ENCODE measurements at places on chromosomes 16 and 17.
A peak's percentile ranks its signal among the peaks of the same experiment; 100 is the strongest.

- no peaks in the 10 kb centered on the region for H3K27me3 ChIP-seq
- DNase-seq, result no peak
- no peak overlapping the region for H3K4me3 ChIP-seq
- H3K27ac ChIP-seq, result no peak overlapping the region
- H3K36me3 ChIP-seq, result no peaks in the 10 kb centered on the region
Observed at GRCh38 chr16:2985893-2986355, 5.7 kb upstream of the PKMYT1 start.

DNA sequence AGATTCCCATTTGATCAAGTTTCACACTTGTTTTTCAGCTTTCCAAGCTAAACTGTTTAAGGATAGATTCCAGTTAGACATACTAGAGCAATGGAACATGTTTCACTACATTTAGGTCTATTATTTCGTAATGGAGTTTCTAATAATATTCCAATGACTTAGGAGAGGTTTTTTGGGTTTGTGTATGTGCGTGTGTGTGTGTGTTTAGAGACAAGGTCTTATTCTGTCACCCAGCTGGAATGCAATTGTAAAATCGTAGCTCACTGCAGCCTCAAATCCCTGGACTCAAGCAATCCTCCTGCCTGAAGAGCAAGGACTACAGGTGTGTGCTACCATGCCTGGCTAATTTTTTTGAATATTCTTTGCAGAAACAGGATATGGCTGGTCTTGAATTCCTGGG lies 426.3 kb downstream of the ZFHX3 start:
- no peak for DNase-seq
- H3K36me3 ChIP-seq, result no peaks in the 10 kb centered on the region
- H3K4me1 ChIP-seq, result peaks cover 6% of the 10 kb centered on the region
- H3K27ac ChIP-seq, result no peak overlapping the region
- no peak overlapping the region for H3K4me3 ChIP-seq

- H3K27me3 ChIP-seq, result no peaks in the 10 kb centered on the region
- H3K27ac ChIP-seq, result no peak overlapping the region
- peaks cover 31% of the 10 kb centered on the region for H3K36me3 ChIP-seq
- peaks cover 45% of the 10 kb centered on the region for H3K4me1 ChIP-seq
- H3K4me3 ChIP-seq, result no peak overlapping the region
Observed at GRCh38 chr17:75849724-75850123, 5.4 kb downstream of the WBP2 start.

DNA sequence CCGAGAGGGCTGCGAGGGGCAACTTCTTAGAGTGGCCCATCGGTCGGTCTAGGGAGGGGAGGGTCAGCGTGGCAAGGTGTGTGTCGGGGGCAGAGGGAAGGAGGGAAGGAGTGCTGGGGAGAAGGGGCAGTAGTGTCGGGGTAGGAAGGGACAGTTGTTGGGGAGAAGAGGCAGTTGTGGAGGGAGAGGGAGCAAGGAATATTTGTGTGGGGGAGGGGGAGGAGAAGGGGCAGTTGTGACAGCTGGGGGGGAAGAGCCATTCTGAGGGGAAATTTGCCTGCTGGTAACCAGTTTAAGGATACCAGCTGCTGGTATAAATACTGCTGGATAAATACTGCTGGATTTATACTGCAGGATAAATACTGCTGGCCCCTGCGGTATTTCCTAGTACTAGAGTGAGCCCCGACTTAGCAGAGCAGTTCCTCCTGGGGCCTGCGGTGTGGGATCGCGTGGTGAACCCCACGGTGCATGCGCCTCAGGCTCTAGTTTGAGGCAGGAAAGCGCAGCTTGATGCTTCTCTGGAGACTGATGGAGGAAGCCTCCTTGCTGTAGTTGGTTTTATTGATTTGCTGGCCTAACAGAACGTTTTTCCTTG lies 309 bp downstream of the DNAH2 start:
- no peak for DNase-seq
- no peak overlapping the region for H3K27ac ChIP-seq
- no peaks in the 10 kb centered on the region for H3K27me3 ChIP-seq
- peaks cover 7% of the 10 kb centered on the region for H3K4me1 ChIP-seq
- peak overlapping the region; percentile 84 for H3K4me3 ChIP-seq
- H3K36me3 ChIP-seq, result no peaks in the 10 kb centered on the region

DNA sequence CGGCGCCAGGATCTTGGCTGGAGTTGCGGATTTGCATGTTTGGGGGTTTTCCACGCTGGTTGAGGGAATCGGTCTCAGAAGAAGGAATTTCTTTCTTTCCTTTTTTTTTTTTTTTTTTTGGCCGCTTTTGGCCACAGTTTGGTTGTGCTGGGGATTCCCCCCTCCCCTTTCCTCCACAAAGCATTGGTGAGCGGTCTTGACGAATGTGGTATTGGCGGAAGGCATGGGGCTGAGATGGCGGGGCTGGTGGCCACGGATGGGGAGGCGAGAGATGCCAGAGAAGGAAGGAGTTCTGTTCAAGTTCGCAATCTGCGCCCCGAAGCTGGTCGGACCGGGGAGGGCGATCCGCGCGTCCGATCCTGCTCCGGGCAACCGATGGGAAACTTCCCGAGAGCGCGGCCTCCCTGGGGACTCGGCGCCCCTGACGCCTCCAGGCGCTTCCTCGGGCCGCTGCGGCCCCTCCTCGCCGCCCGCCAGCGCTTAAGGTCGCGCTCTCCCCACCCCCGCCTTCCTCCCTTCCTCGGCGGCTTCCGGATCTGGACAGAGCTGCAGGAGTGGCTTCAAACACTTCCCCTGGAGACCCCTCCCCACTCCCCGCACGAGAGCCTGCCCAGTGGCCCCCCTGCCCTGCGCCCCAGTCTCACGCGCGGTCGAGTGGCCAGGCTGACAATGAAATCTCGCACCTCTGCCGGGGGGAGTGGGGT lies 43.2 kb downstream of the RAI1 start:
- no peaks in the 10 kb centered on the region for H3K27me3 ChIP-seq
- H3K36me3 ChIP-seq, result 0 out of 2 replicates have a peak, but pooled peaks cover 5% of the 10 kb centered on the region
- no peak overlapping the region for H3K4me3 ChIP-seq
- H3K4me1 ChIP-seq, result peaks cover 41% of the 10 kb centered on the region
- no peak for DNase-seq
- H3K27ac ChIP-seq, result no peak overlapping the region

GRCh38 chr16:79801646-79802045 lies 201.1 kb upstream of the MAF start:
- H3K27ac ChIP-seq, result no peak overlapping the region
- H3K36me3 ChIP-seq, result no peaks in the 10 kb centered on the region
- no peaks in the 10 kb centered on the region for H3K27me3 ChIP-seq
- no peak for DNase-seq
- no peaks in the 10 kb centered on the region for H3K4me1 ChIP-seq

DNA sequence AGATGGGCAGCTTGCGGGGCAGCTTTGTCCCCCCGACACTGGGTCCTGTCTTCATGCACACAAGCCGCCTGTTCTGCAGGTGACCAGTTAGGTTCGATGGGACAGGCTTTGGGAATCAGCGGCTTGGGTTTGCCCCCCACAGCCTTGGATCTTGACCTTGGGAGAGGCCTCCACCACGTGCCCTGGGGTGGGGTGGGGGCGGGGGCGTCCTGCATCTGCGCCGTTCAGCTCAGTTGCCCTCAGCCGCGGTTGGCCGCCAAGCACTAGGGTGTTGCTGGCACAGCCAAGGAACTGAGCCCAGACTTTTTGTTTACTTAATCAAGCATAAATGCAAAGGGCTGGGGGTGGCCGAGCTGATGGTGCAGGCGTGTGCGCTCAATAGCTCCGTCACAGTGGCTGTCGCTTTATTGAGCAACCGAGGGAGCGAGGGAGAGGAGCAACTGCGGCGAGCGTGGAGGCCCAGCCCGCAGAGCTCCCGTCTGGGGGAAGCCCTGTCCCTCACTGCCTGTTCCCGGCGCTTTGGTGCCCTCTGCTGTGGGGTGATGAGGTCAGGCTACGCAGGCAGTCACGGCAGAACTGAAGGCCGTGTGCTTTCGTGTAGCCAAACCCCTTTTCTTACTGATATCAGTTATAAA lies 33.9 kb downstream of the JPH3 start:
- H3K4me3 ChIP-seq, result peak overlapping the region; percentile 72
- H3K27me3 ChIP-seq, result peaks cover 20% of the 10 kb centered on the region
- peak; percentile 76 for DNase-seq
- no peaks in the 10 kb centered on the region for H3K36me3 ChIP-seq

- H3K27ac ChIP-seq, result no peak overlapping the region
- H3K36me3 ChIP-seq, result no peaks in the 10 kb centered on the region
- no peak overlapping the region for H3K4me3 ChIP-seq
- no peaks in the 10 kb centered on the region for H3K4me1 ChIP-seq
Observed at GRCh38 chr17:68568581-68568980, 32.6 kb downstream of the FAM20A start.

DNA sequence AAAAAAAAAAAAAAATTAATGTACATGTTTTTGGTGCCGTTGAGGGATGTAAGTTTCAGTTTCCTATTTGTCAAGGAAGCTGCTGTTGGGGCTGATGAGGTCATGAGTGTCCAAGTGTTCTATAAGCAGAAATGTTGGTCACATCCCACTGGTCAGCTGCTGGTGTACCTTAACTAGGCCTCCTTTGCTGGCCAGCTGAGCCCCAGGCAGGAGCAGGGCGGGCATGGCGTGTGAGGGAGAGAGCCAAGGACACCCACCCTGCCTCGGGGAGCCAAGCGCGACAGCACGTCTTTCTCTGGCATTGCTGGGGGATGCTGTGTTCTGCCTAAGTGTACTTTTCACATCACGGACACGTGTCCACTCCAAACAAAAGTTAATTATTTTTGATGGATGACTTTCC lies 108.1 kb upstream of the CDC42EP4 start:
- no peak overlapping the region for H3K27ac ChIP-seq
- H3K4me1 ChIP-seq, result peaks cover 4% of the 10 kb centered on the region
- no peaks in the 10 kb centered on the region for H3K27me3 ChIP-seq
- no peaks in the 10 kb centered on the region for H3K36me3 ChIP-seq
- no peak for DNase-seq

DNA sequence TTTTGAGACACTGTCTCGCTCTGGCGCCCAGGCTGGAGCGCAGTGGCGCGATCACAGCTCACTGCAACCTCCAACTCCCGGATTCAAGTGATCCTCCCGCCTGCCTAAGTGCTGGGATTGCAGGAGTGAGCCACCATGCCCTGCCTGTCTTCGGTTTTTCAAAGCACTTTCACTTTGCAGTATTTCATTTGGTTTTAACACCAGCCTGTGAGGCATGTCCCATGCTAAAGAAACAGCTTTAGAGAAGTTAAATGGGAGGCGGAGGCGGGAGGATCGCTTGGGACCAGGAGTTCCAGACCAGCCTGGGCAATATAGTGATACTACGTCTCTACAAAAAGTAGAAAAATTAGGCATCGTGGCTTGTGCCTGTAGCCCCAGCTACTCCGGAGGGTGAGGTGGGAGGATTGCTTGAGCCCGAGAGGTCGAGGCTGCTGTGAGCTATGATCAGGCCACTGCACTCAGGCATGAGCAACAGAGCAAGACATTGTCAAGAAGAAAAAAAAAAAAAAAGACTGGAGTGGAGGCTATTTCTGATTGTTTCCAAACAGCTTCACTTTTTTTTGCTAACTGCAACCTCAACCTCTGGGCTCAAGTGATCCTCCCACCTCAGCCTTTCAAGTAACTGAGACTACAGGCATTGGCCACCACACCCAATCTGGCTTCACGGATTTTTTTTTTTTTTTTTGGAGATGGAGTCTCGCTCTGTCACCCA lies 1.3 kb downstream of the METTL23 start:
- H3K4me3 ChIP-seq, result peak overlapping the region; percentile 85
- H3K36me3 ChIP-seq, result peaks cover 27% of the 10 kb centered on the region
- H3K27me3 ChIP-seq, result no peaks in the 10 kb centered on the region
- H3K4me1 ChIP-seq, result peaks cover 18% of the 10 kb centered on the region
- H3K27ac ChIP-seq, result no peak overlapping the region

DNA sequence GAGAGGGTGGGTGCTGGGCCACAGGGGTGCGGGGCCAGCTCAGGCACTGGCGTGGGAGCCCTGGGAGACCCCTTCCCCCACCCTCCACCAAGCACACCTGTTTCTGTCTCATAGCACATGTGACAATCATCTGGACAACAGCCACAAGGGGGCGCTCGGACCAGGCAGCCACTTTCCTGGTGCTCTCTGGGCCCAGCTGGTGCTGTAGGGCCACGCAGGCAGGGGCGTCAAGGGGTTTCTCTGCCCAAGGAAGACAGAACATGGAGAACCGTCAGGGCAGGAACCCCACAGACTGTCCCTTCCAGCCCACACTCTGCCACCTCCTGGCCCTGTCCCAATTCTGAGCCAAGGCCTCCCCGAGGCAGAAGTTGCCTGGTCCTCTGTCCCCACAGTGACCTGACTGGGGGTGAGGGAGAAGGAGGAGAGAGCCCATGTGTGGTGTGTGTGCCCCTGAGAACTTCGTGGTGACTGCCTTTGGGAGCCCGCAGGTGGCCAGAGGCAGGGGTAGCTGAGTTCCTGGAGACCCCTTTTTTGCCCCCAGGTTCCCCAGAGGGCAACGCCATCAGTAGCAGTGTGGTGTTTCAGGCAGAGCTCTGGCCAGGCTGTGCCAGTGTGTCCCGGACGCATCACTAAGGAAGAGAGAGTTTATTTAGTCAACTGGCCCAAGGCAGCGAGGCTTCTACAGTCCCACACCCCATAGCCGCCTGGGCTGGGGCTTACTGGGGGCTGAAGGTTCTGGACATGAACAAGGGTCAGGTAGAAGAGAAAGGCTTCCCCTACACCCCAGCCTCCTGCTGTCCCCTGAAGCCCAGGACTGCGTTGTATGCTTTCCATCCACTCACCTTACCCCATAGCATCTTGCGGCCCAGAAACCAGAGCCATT lies 3.1 kb upstream of the SETD6 start:
- DNase-seq, result peak; percentile 61
- H3K27ac ChIP-seq, result no peak overlapping the region
- H3K4me3 ChIP-seq, result no peak overlapping the region
- no peaks in the 10 kb centered on the region for H3K27me3 ChIP-seq
- peaks cover 6% of the 10 kb centered on the region for H3K36me3 ChIP-seq

DNA sequence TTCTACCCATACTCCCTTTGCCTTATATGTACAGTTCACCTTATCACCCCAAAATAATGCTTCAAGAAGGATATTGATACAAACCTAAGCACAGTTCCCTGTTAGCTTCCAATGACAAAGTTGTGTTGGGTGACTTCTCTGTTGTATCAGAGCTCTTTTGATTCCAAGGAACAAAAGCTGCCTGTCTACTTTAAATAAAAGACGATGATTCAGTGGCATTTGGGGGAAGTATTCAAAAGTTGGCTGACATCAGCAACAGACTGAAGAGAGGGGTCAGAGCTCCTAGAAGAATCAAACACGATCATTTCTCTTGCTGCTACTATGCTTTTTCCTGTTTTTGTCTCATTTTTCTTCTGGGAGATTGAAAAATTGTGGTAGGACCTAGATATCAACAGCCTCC lies 69.4 kb upstream of the CA10 start:
- H3K36me3 ChIP-seq, result no peaks in the 10 kb centered on the region
- DNase-seq, result no peak
- H3K27ac ChIP-seq, result no peak overlapping the region
- no peak overlapping the region for H3K4me3 ChIP-seq
- H3K27me3 ChIP-seq, result no peaks in the 10 kb centered on the region

GRCh38 chr16:25978218-25978617 lies 286.5 kb downstream of the HS3ST4 start:
- DNase-seq, result no peak
- H3K27me3 ChIP-seq, result no peaks in the 10 kb centered on the region
- no peak overlapping the region for H3K27ac ChIP-seq
- H3K36me3 ChIP-seq, result no peaks in the 10 kb centered on the region
- no peaks in the 10 kb centered on the region for H3K4me1 ChIP-seq

GRCh38 chr16:83187405-83187804 lies 560.6 kb downstream of the CDH13 start:
- no peak overlapping the region for H3K27ac ChIP-seq
- H3K36me3 ChIP-seq, result no peaks in the 10 kb centered on the region
- H3K27me3 ChIP-seq, result no peaks in the 10 kb centered on the region
- peak; percentile 10 for DNase-seq
- no peak overlapping the region for H3K4me3 ChIP-seq

All from PC-3 (cell line).